ENCODE measurements at places on chromosomes 11 and 22.

DNA sequence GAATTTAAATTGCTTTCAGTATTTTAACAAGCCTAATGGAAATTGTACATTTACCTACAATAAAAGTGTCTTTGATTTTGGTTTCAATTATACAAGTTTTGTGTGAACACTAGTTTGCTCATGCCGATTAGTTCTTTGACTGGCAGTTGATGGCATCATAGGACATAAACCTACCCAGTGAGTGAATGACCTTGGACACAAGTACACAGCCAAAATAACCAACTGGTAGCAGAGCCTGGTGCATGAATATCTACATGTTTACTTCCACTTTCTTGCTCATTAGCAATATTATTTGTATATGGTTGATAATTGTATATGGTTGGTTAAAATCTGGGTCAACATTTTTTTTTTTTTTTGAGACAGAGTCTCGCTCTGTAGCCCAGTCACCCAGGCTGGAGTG is 37.8 kb downstream of the STIM1 start:
- no peak for DNase-seq

DNA sequence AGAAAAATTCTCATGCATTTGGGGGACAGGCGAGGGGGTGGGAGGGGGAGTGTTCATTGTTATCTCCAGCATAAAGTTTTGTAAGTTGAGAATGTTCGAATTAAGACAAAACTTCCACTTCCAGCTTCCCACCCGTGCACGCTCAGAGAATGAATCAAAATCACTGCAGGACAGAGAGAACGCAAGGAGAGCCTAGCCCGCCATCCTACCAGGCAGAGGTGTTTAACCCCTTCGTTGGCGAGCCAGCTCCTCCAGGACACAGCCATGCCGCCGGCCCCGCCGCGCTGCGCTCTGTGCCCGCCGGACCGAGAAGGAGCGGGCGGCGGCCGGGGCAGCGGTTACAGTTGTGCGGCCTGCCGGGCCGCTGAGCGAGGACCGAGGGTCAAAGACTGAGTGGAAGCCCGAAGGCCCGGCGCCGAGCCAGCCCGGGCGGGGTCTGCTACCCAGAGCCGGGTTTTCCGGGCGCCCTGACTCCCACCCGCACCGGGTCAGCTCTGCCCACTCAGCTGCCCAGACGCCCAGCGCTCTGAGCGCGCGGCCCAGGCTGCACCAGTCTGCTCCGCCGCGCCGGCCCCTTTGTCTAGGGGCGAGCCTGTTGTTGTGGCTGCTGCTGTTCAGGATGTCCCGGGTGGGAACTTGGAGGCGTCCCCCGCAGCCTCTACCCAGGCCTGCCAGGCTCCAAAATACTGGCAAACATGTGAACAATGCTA is at the start of gene NOX4:
NOX4 (minus strand) TSS at position 395 of the 710 bp plus-strand sequence; CDS start at position 266, 129 bp downstream.
- peak; percentile 31 for DNase-seq

DNA sequence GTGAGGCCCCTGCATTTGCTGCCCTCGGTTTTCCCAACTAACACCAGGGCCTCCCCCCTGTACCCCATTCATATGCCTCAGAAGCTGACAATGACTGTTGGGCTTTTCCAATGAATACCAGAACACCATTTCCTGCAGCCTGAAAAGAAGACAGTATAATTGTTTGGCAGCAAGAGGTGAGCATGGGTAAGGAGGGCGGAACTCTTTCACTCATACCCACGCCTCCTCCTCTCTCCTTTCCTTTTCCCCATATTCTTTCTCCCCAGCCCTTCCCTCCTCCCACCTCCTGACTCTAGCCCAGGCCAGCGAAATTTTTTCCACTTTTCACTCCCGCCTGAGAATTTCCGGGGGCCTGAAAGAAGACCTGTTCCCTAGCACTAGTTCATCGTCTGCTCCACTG is 58.0 kb upstream of the CHST1 start:
- no peak for DNase-seq

DNA sequence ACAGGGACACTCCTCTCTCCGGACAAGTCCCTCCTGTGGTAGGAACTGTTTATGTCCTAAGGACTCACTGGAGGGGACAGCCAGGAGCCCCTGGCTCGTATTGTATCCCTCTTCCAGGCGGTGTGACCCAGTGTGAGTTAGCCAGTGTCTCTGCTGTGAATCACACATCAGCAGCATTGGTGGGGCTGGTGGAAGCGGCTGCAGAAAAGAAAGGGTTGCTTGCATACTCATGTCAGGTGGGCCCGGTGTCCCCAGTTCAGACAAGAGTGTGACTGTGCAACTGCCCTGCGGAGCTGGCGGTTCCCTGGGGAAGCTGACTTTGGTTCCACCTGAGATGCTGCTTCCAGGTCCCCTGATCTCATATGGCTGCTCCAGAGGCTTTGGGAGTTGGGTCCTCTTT is 99.4 kb downstream of the ZBTB16 start:
- no peak for DNase-seq

GRCh38 chr11:112215621-112216020 is 10.6 kb upstream of the PTS start:
- no peak for DNase-seq
